ENCODE measurements at places on chromosomes 6 and 20. TPM values are rescaled to one million over a fixed set of nuclear protein-coding genes. Genes with fewer than 3 reads are reported as not detected.

Gene SPEF1
- not detected for total RNA-seq

Gene CTCFL
- not detected for total RNA-seq

DNA sequence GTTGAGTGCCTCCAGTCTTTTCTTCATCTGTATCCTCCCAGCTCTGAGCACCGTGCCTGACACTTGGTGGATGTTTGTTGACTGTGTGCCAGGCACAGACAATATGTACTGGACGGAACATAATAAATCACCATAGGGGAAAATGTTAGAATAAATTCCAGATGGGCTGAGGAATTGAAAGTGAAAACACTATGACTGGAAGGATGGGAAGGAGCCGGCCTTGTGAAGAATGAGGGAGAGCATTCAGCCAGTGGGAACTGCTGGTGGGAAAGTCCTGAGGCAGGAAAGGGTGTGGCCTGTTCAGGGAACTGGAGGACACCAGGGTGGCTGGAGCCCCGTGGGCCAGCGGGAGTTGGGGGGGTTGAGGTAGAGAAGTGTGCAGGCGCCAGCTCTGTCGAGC, 75.4 kb downstream of the MTHFD1L start:
- no peak for DNase-seq

DNA sequence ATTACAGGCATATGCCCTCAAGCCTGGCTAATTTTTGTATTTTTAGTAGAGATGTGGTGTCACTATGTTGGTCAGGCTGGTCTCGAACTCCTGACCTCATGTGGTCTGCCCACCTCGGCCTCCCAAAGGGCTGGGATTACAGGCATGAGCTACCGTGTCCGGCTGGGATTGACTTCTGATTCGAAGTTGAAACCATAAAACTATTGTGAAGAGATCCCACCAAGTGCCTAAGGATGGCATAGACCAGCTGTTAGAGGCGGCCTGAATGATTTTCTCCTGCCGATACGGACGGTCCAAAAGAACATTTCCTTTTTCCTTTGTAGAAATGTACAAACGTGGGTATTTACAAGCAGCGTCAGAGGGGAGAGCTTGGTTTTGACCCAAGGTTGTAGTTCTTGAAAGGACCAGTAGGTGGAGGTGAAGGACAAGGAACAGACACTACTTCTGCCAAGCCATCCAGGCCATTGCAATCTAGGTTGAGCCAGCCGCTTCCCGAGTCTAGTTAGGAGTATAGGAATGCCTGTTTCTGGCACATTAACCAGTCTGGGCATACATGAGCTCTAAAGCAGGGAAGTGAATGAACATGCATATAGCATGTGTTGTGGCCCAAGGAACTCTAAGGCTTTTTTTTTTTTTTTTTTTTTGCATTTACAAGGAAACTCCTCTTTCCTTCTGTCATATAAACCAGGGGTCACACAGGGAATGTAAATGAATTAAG, 29.0 kb downstream of the MOCS3 start:
- DNase-seq: peak; percentile 87

DNA sequence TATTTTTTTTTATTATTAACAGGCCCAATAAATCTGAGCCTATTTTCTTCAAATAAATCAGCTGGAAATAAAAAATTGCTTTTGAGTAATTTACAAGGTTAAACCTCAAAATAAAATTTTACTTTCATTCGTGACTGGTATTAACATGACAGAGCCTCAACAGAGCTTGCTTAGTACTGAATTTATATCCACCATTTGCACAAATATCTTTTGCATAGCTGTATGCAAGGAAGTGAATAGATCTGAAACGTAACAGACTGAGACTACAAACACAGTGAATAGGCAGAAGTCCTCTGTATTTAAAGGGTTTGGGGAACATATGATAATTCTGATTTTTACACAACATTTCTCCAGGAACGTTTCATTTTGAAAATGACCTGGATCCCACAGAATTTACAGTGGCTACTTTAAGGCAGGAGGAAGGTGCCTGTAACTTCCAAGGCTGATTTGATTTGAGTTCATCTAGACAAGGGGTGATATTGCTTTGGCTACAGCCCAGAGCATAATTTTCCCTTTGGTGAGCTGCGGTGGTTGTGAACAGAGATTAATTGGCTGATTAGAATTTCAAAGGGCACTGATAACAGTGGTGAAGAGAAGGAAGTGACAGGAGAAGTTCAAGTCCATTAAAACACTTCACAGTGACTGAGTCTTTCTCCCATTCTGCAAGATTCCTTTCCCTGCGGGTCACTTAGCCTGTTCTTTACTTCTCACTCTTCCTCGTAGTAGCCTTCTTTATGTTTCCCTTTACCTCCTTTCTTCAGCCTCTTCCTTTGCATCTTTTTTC, 121.2 kb upstream of the SASH1 start:
- DNase-seq: no peak

- DNase-seq: no peak
These were observed 594.8 kb upstream of the ARID1B start for GRCh38 chr6:156182356-156182755.
